ENCODE measurements at places on chromosomes 6 and 20.

DNA sequence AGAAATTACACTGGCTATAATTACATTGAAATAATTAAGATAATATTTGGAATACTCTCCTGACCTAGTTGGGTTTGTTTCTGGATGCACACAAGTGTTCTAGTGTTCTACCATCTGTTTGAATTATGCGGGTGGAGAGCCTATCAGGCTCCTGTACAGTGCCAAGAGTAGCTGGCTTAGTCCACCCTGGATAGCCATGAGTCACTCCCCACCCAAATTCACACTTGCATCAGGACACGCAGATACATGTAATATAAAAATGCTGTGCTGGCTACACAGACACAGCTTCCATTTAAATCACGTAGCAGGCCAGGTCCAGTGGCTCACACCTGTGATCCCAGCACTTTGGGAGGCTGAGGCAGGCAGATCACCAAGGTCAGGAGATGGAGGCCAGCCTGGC is 686.2 kb upstream of the SLC35B3 start:
- DNase-seq: no peak

DNA sequence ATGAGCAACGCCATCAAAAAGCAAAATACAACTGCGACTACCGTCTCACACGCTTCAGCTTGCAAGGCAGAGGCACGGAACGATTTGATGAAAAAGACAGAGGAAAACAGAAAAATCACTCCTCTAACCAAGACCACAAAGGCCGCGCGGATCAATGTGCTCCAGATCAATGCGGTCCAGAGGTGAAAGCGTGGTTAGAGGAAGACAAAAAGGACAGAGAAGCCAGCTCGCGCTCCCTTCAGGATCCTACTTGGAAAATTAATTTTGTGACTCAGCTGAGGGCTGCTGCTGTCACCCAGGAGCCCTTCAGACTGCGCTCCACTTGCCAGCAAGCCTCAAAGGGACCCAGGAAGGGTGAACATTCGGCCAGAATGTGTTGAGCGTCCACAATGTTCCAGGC is 140.2 kb upstream of the RPS6KA2 start:
- no peak for DNase-seq

- no peak for DNase-seq
Observed at GRCh38 chr6:138817799-138818198, 21.9 kb downstream of the ECT2L start.

GRCh38 chr20:41309817-41310216 is 7.7 kb downstream of the ZHX3 start:
- no peak for DNase-seq

DNA sequence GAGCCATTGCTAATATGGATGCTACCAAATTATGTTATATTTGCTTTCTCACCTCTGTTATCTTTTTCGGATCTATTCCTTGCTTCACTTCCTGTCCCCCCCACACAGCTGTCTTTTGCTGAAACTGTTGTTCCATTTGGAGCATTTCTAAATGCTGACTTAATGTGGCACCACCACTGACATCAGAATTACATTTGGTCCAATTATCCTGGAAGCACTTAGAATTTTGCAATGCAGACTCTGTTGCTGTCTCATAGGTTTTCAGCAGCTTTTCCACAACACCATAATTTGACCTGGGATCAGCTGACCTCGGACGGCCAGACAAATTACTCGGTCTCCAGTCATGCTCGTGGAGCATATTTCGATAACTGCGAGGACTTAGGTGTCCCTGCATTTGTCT is 12.8 kb downstream of the KIAA0408 start:
- no peak for DNase-seq

- DNase-seq: no peak
Observed at GRCh38 chr20:33788351-33789049, 22.6 kb upstream of the CHMP4B start.

DNA sequence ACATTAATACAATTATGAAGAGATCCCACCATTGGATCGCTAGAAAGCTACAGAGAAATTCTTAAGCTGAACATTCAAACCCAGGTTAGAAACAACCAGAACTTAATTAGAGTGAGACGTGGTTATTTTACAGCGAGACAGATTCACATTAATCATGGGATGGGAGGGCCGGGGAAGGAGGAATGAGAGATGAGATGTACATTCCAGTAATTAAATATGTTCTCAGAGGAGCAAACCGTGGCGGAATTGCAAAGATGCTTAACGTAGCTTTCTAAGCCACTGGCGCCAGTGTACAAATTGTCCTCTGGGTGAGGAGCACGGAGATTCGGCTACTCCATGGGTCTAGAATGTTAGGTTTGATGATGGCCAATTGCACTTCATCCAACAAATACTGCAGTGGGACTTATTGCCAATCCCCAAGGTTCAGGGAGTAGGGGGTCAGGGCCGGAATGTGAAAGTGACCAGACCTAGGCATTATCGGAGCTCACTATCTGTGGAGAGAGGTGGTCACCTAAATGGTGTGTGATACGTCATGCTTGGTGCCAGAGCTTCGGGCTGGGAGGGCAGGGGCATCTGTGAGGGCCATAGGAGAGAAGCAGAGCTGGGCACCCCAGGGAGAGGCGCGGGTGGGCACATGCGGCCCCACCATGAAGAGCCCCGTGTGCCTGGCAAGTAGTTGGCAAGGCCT is 114.7 kb downstream of the EDN3 start:
- DNase-seq: no peak

DNA sequence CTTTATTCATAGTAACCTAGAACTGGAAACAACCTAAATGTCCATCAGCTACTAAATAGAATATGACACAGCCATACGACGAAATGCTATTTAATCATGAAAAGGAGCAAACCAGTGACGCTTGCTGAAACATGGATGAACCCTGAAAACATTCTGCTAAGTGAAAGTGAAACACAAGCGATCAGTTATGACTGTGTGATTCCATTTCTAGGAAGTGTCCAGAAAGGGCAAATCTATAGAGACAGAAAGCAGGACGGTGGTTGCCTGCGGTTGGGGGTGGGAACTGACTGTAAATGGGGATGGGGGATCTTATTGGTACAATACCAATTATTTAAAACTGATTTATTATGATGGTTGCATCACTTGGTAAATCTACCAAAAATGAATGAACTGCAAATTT is 126.8 kb downstream of the IPCEF1 start:
- no peak for DNase-seq

DNA sequence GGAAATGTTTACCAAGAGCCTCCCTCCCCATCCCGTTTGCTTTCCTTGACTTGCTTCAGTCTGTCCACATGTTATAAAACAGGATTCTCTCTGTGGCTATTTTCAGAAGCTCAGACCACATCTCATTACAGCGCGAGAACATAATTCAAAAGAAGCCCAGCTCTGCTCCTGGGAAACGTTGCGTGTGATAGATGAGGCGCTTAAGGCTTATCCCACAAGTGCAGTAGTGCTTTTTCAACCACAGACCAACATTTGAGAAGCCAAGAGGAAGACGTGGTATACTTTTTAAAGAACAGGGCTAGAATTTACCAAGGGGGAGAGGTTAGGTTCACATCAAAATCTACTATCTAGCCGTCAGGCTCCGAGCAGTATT is 239.5 kb downstream of the SLC24A3 start:
- DNase-seq: no peak

DNA sequence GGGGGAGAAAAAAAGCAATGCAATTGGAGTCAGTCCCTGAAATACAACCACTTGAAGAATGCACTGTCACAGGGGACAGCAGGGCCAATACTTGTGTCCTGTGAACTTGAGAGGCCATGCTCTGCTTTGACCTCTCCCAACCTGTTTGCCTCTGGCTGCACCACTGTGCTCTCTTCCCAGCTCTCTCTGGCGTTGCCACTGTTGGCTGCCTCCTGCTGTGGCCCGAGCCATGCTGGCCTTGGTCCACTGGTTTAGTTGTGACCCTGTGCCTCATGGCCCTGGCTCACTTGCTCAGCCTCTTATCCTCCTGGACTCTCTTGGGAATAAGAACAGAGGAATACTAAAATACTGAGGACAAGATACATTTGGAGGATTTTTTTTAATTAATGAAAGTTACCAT is 14.5 kb upstream of the FBXO30 start:
- DNase-seq: no peak

DNA sequence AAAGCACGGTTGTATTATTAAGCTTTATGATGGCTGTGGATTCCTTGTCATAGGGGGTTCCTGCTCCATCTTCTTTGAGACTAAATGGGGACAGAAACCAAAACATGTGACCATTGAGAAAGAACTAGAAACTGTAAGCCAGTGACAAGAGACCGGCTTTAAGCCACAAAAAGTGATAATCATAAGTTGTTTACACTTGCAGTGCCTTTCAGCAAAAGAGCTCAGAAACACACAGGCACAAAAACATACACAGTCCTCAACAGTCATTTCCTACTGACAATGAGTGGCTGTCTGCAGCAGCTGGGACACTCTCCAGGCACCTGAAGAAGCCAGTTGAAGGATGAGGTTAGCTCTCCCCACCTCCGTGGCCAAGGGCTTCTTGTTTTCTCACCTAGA is 20.0 kb upstream of the UBE2J1 start:
- DNase-seq: no peak

DNA sequence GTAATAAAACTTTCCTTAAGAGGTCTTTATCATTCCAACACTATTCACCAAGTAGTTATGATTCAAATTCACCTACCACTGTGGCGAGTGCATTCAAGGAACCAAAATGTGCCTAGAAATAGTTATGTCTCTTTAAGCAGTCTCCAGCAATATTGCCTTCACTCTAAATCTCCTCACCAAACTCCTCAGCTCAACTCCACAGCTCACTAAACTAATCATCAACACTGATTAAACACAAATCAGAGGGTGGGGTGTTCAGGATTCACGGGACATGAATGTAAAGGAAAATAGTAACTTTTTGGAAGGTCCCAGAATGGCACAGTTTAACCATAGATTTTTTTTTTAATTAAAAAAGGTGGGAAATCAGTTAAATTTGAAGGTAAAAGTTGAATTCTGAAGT is 70.5 kb upstream of the THEMIS start:
- no peak for DNase-seq

DNA sequence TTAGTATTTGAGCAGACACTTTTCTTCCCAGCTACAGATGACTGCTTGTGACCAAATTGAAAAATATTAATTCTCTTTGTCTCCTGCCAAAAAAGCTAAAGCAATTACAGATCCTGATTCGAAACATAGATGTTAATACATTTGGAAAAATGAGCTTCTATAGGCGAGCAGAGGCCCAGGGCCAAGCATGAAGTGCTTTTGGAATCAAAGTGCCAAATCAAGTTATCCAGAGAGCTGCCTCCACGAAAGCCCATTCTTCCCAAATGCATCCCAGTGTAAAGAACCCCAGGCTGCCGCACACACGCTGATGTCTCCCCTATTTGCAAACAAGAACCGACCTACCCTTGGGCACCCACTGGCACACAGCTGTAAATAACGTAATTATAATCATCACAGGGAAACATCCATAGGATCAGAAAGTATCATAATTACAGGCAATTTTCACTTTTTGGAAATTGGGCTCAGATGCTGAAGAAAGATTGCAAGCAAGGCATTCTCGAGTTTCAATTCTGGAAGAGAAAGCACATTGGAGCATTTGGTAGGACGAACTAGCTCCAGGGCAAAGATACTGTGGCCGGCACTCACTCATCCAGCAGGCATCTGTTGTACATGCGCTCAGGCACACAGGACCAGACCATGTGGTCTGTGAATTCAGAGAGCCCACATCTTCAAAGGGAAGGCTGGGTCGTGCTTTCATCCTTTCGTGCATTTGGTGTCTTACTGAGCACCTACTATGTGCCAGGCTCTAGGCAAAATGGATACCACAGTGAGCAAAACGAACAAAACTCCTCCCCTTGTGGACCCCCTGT is 45.9 kb downstream of the BMP7 start:
- DNase-seq: no peak

DNA sequence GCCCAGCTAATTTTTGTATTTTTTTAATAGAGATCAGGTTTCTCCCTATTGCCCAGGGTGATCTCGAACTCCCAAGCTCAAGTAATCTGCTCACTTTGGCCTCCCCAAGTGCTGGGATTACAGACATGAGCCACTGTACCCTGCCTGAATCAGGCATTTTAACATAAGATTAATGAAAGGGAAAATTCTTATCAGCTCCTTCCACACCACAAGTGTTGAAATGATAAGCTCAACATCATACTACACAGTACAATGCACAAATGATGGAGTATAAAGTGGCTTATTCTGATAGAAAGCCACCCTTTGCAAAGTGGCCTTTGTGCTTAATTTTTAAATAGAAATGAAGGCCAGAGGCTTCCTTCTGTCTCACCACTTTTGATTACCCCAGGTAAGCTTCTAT is 71.3 kb upstream of the MCHR2 start:
- no peak for DNase-seq

DNA sequence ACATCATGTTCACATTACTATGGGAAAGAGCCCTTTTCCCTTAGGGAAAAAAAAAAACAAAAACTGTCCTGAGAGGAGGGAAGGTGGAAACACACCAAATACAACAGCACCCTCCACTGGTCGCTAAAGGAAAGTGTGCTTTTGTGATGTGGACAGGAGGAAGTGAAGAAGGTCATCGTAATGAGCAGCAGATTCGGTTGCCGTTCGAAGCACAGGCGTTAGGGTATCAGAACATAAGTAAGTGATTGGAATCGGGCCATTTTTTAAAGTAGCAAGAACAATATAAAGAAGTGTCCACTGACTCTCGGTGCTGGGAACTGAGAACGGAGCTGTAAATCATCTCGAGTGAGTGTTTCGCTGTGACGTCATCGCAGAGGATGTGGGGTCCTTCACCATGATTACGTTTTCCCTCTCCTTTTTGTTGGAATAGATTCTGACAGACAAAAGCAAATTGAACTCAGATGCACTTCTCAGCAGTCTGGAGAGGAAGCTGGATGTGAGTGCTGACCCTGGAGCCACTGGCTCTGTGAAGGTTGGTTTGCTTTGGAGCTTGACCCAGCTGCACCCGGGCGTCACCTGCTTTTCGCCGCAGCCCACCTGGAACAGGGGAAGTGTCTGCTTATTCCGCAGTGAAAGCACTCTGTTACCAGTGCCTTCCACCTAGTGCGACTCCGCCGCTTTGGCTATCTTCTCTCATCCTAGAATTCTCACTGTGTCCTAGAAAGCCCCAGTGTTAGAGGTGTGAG is 203.6 kb upstream of the GMDS start:
- no peak for DNase-seq

GRCh38 chr6:119671105-119671504 is 321.5 kb upstream of the MAN1A1 start:
- no peak for DNase-seq

- no peak for DNase-seq
Observed at GRCh38 chr6:117676577-117677218, 1.4 kb downstream of the NUS1 start.

DNA sequence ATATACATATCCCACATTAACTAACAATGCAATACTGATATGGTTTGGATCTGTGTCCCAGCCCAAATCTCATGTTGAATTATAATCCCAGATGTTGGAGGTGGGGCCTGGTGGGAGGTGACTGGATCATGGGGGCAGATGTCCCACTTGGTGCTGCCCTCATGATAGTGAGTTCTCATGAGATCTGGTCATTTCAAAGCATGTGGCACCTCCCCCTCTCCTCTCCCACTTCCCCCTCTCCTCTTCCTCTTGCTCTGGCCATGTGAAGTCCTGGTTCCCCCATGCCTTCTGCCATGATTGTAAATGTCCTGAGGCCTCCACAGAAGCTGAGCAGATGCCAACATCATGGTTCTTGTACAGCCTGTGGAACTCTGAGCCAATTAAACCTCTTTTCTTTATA is 71.2 kb downstream of the FYN start:
- DNase-seq: no peak

GRCh38 chr6:32290886-32291450 is 67.1 kb upstream of the NOTCH4 start:
- no peak for DNase-seq
